ENCODE measurements at places on chromosomes 2 and 18.

DNA sequence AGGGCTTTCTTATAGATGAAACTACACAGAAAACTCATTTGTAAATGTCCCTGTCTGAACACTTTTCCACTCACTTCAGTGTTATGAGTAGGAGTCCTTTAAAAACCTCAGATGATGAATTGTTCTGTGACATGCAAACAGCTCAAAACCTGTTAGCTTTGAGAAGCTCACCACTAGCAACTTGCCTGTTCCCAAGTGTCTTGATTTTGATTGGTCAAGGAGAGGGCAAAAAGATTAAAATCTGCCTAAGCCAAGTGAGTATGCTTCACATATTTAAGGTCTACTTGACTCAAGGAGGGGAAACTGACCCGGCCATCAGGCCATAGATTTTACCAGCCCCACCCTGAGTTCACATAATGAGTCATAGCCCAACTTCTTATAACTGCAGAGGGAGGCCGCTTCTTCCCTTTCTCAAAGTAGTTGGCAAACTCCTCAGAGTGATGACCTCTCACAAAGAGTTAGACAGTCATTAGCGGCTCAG, 45.2 kb upstream of the MEIS1 start:
- DNase-seq: no peak

GRCh38 chr2:61762292-61762691, 91.6 kb downstream of the FAM161A start:
- DNase-seq: no peak

GRCh38 chr18:75071866-75072671, 136.9 kb downstream of the PTGR3 start:
- no peak for DNase-seq

DNA sequence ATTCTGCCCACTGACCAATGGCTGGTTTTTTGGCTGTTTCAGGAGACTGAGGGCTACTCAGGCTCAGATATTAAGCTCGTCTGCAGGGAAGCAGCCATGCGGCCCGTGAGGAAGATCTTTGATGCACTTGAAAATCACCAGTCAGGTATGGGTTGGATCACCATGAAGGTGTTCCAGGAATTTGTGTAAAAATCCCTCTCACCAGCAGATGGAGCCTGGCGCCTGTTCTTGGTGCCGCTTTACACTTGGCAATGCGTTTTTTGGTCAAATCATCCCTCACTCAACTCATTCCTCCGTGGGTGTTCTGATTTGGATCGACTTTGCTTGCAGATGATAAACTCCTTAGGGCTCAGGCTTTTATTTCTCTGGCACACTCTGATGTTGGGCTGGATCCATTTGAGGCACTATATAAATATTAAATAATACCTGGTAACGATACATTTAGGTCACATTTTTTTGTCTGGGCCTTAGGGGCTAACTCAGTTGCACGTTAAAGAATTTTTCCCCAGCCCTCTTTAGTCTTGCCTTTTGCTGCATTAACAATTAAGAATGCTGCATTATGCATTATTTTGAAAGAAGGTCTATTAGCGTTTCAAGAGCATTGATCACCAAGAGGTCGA, 50.0 kb downstream of the HDHD2 start:
- DNase-seq: peak; percentile 22

DNA sequence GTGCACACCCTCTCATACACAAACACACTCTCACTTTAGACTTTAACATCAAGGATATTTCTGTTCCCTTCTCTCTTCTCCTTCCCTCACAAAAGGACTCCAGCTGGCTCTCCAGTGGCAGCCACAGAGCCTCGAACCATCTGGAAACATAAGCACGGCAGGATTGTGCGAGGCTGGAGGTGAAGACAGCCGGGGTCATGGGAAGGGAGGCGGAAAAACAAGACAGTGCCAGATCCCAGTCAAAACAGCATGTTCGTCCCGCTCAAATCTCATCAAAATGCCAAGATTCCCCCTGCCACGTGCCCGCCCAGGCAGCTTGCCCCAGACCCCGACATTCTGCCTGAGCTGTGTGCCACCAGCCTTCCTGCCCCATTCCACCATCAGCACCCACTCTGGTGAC, 180.3 kb downstream of the ZBTB7C start:
- no peak for DNase-seq

DNA sequence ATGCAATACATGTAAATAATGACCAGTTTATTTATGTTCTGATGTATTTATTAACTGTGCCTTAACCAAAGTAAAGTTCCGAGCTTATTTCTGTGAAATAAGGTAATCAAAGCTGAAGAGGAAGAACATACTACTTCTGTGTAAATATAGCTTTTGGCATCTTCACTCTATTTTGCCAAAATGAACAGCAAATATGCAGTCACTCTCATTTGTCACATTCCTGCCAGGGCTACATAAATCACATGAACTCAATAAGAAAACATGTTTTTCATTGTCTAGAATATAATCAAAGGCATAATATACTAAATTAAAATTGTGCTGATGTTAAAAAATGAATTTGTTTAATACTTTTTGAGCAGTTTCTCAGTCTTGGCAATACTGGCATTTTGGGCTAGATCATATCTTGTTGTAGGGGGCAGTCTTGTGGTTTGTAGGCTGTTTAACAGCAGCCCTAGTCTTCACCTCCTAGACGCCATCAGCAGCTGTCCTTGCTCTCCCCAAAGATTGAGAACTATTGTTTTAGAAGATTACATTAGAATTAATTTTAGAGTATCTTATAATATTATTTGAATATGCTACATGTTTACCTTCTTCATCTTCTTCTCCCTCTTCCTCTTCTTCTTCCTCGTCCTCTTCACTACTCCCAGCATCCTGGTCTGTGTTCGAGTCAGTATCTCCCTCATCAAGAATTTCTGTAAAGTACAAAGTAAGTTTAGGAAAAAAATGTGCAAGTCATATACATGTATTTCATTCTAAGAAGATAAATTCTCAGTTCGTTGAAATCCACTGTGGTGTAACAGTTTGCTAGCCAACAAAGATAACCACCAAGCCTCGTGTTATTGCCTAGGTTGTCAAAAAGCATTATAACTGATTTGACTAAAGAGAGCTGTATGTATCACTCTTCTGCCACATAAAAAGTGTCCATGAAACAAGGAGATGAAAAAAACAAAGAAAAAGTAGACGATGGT, 41.5 kb downstream of the CWC22 start:
- no peak for DNase-seq

- no peak for DNase-seq
These were observed 60.8 kb downstream of the EML4 start for GRCh38 chr2:42229949-42230348.

GRCh38 chr18:55522011-55522410, 66.0 kb downstream of the TCF4 start:
- DNase-seq: no peak
